ENCODE measurements at places on chromosomes 4 and X.

GRCh38 chr4:113183032-113183605, 133.7 kb downstream of the ANK2 start:
- no peak for DNase-seq

GRCh38 chrX:98296129-98296528, 1412.4 kb downstream of the RPA4 start:
- no peak for DNase-seq

DNA sequence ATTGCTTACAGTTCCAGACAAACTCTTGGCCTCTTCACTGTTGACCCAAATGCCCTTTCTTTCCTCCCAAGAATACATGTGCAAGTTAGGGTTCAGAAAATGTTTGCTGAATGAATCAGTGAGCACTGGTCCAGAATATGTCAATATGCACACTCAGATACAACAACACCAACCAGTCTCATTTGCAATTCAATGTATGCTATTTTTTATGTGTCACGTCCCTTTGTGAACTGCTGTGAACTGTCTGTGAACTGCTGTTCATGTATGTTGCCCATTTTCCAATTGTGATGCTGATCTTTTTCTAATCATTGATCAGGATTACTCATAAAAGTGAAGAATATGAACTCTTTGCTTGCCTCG, 17.8 kb downstream of the GAB3 start:
- no peak for DNase-seq

DNA sequence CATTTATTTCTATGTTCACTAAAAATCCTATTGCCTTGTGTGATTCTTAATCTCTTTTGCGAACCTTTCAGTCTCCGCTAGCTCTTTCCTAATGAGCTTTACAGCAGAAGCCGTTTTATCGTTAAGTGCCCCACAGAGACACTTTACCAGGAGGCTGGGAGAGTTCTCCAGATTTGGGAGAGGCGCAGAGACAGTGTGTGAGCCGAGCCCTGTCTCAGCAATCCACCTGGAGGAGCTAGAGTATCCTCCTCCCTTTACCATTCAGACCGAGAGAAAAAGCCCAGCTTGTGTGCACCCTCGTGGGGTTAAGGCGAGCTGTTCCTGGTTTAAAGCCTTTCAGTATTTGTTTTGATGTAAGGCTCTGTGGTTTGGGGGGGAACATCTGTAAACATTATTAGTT, 54.9 kb upstream of the MTM1 start:
- DNase-seq = no peak

GRCh38 chr4:176020481-176021085, 45.1 kb upstream of the WDR17 start:
- DNase-seq = no peak

DNA sequence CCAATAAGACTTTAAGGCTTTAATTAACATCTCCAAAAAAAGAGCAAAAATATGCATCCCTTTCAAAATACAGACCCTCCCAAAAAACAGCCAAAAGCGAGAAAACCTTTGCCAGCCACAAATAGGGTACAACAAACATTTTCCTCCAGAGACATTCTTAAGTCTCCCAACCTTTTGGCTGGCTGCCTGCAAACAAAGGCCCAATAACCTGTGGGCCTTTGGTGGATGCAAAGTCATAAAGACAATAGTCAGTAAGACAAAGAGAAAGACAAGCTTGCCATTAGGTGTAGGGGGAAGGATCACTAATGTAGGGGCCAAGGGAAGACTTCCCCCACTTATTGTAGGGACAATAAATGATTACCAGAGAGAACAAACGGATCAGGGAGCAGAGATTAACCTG, 215.5 kb upstream of the ZFP42 start:
- no peak for DNase-seq

GRCh38 chr4:76622126-76622525, 187.1 kb downstream of the SHROOM3 start:
- no peak for DNase-seq

GRCh38 chr4:122861172-122861943, 34.7 kb downstream of the FGF2 start:
- DNase-seq = no peak

GRCh38 chrX:122579526-122579925, 604.6 kb upstream of the GRIA3 start:
- DNase-seq = no peak

- no peak for DNase-seq
Measured at GRCh38 chr4:172777729-172778431, 390.7 kb upstream of the GALNT7 start.

GRCh38 chr4:99832758-99833157, 16.1 kb downstream of the DAPP1 start:
- DNase-seq = no peak

GRCh38 chr4:54976682-54977081, 148.7 kb downstream of the KDR start:
- no peak for DNase-seq

DNA sequence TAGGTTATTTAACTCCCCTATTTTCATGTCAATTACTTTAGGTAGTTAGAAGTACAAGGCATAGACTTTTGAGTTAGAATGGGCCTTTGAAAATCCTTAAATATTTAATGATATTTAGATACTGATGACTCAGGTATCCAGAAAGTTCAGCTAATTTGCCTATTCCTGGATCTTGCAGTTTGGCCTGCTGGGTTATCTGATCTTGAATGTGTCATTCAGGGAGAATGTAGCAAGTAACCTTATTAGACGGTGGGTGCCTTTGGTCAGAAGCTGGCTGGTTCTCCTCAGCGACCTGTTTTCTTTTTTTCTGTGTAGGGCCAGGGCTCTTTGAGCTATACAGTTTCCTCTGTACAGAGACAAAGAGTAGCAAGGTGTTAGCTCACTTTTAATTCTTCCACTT, 42.0 kb downstream of the MTM1 start:
- no peak for DNase-seq

GRCh38 chr4:100366213-100366612, 151.6 kb downstream of the EMCN start:
- DNase-seq = no peak

Measured in DMS153 (cell line).